Upper lobe of right lung (tissue), 1 donor: ENCODE measurements at places on chromosomes 7 and 10. TPM values are rescaled to one million over a fixed set of nuclear protein-coding genes. Genes with fewer than 3 reads are reported as not detected.

DNA sequence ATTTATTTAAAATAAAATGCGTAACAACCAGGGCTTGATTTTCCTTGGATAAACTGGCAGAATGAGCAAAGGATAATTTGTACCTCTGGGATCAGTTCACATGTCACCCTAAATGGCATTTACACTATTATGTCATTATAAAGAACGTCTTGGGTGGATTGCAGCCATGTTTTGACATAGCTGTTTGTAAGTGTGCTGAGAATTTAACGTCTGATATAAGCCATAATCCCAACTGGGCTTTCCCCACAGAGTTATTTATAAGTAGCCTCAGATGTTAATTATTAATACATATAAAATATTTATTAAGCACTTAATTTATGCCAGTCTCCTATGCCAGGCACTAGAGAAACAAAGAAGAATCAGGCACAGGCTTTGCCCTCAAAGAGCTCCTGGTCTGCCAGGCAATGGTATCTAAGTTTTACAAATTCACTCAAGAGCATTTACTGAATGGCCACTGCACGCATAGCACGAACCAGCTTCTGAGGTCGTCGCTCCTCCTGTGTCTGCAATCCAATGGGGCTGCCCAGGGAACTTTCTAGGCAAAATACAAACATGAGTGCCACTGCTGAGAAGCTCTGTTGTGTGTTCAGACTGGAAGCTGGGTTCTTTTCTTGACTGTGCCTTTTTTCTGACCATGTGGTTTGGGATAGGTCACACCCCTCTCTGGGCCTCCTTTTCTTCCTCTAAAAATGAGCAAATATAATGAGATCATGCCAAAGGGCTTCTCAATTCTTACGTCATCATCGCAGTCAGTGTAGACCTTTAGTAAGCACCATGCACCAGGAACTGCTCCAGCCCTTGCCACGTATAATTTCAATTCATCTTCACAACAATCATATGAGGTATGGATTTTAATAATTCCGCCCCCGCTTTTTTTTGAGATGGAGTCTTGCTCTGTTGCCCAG, 11.3 kb upstream of the CTBP2 start:
- no peak for DNase-seq

DNA sequence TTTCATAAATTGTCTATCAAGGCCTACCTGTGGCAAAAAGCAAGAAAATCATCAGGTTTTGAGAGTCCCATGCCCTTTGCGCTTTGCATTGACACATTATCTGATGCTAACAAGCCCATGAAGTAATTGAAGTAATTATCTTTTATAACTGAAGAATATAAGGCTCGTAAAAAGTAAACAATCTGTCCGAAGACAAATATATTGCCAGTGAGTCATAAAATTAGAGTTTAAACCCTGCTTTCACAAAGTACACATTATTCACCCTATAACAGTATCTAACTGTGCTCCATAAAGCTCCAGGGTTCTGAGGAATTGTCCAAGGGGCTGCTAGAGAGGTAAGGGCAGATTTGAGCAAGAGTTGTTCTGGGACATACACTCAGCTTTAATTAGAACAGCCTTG, 102.3 kb upstream of the PPP1R3A start:
- DNase-seq, result no peak

- no peak for DNase-seq
Measured at GRCh38 chr7:28224675-28225074, 44.1 kb upstream of the JAZF1 start.

GRCh38 chr10:77405771-77406241, 231.8 kb downstream of the KCNMA1 start:
- peak; percentile 89 for DNase-seq

DNA sequence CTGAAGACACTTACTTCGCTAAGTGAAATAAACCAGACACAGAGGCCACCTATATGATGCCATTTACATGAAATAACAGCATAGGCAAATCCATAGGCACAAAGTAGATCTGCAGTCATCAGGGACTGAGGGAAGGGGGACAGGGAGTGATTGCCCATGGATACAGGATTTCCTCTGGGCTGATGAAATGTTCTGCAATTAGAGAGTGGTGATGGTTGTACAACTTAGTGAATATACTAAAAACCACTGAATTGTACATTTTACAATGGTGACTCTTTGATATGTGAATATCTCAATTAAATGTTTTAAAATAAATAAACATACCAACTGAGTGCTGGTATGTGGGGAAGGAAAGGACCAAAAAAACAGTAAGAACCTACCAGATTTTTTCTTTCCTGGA, 20.4 kb downstream of the PPA1 start:
- DNase-seq, result no peak

Gene KCND2
- total RNA-seq, result 0.61 TPM

Gene LDB3
- 2.5 TPM for total RNA-seq
